Panc1 (cell line): ENCODE measurements at places on chromosomes 11 and 22.

DNA sequence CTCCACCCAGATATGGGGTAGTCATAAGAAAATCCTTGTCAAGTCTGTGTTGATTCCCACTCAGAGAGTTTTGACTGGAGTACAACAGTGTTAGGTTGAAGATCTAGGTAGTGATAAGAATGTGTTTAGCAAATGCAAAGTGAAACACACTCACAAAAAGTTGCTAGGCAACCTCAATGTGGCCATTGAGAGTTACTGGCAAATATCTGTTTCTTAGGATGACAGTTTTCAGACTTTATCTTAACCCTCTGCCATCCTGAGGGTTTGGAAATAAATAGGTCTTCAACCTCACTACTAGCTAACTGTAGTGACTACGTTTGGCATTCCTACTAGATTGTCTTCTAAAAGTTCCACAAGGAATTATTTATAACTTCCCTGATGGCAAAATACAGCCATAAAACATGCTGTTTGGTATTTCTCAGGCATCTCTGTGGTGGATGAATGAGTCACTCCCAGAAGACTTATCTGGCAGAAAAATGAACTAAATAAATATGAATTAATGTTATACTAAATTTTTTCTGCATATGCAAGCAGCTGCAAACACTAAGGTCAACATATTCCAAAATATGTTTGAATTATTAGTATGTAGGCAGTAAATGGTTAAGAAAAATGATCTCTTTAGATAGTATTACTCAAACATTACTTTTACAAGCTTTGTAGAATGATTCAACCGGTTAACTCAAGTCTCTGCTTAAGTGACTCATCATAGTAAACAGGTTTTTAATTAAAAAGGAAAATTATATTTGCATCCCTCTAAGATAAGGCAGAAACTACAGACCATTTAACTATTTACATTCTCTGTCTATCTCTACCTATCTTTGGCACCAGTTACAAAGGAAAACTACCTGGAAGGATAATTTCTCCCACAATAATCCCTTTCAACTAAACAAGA is 17.1 kb upstream of the SYTL2 start:
- DNase-seq: peak; percentile 88

DNA sequence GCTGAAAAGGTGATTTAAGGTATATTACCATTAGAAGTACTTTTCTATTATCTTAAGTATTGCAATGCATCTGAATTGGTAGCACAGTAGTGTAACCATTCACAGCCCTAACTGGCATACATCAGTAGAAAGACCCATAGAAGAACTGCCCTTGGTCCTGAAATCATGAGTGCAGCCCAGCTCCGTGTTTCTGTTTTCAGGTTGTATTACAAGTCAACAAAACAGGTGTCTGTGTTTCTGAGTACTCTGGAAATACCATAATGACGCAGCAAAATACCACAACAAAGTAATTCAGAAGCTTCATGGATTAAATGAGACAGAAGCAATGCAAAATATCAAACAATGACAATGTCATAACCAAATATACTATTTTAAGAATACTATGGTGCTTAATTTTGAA is 226.3 kb downstream of the OPCML start:
- DNase-seq: no peak

GRCh38 chr11:1883346-1884302 is 8.1 kb downstream of the PRR33 start:
- no peak for DNase-seq

DNA sequence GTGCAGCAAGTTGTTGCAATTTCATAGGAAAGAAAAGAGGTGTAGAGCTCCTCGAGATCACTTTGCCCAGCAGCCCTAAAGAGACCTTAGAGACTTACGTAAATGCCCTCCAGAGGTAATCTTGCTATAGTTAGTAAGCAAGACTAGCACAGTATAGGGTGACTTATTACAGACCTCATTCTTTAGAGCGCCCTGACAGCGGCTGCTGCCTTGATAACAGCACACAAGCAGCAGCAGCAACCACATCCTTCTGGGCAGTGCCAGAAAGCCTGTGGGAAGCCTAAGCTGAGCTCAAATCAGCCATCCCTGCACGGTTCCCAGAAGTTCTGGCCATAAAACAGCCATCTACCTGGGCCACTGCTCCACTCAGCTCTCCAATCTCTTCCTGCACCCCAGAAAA is 22.6 kb upstream of the OR56B1 start:
- DNase-seq: no peak

GRCh38 chr11:7591987-7592386 is 78.2 kb downstream of the PPFIBP2 start:
- DNase-seq: no peak

DNA sequence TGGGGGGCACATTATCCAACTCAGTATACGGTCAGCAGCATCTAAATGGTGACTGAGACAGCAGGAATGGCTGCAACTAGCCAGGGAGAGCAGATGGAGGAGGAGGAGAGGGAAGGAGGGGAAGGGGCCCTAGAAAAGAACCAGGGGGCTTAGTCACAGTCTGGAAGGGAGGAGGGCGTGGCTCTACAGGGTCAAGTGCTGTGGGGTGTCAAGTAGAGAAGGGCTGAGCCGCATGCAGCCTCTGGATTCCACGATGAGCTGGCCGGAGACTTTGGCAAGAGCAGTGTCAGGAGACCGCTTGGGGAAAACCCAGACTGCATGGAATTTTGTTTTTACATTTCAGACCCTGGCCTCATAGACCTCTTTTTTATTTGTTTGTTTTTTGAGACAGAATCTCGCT is 25.8 kb upstream of the PPFIA1 start:
- no peak for DNase-seq

DNA sequence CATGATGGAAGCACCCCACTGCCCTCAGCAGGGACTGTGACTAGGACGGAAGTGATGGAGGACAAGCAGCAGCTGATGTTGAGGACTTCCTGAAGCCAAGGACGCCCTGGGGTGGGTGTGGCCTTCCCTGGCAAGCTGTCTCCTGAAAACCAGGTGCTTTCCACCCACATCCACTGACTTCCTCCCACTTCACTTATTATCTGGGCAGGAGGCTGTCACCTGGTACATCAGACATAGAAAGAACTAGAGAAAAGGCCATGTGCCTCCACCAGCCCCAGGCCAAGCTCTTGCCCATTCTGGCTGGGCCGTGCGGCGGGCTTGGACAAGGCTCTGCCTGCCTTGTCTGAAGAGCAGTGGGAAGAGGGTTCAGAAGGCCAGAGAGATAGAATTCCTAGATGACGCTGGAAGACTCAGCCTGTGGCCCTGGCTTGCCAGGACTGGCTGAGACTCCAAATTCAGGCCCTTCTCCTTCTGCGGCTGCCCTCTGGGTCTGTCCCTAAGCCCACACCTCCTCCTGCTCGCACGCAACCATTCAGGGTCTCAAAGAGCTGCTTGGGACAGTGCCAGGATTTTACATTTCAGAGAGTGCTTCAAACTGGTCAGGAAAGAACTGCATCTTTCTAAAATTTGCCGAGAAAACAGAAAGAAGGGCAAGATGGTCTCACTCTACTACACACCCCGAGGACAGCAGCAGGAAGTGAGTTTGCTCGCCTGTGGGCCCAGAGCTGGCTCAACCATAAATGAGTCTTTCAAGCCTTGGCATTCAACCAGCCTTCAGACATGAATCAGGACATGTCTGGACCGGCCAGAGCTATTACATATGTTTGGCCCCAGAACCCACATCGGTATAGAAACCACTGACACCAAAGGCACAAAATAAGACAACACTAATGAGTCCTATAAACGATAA is 13.3 kb downstream of the ARHGAP1 start:
- DNase-seq: no peak
